ENCODE measurements at places on chromosomes 1 and 21. TPM values are rescaled to one million over a fixed set of nuclear protein-coding genes. Genes with fewer than 3 reads are reported as not detected.

The GLIS1 gene
- 1.6 TPM for total RNA-seq

The PDZK1 gene
- not detected for total RNA-seq

The CYYR1 gene
- not detected for total RNA-seq

The CFHR2 gene
- not detected for total RNA-seq

The ERG gene
- total RNA-seq, result 9.9 TPM

The GUCA2A gene
- not detected for total RNA-seq

The BARHL2 gene
- not detected for total RNA-seq

The OR2T11 gene
- not detected for total RNA-seq

The GRIK1 gene
- total RNA-seq, result 0.81 TPM

The IER5 gene
- 12.3 TPM for total RNA-seq

The LAMC1 gene
- total RNA-seq, result 564 TPM

The G0S2 gene
- total RNA-seq, result 146 TPM

The CENPS gene
- 11.0 TPM for total RNA-seq

The PRXL2B gene
- 23.0 TPM for total RNA-seq

The MAP3K21 gene
- 0.18 TPM for total RNA-seq

The SPRR4 gene
- total RNA-seq, result not detected

The ILDR2 gene
- total RNA-seq, result 0.25 TPM

The CLDN17 gene
- total RNA-seq, result not detected

The EXOC8 gene
- total RNA-seq, result 19.3 TPM

The S100A7A gene
- not detected for total RNA-seq

The C1orf167 gene
- total RNA-seq, result 0.36 TPM

Measured in fibroblast of the aortic adventitia (primary cell).